SK-N-SH (cell line): ENCODE measurements at places on chromosomes 2 and 18.

DNA sequence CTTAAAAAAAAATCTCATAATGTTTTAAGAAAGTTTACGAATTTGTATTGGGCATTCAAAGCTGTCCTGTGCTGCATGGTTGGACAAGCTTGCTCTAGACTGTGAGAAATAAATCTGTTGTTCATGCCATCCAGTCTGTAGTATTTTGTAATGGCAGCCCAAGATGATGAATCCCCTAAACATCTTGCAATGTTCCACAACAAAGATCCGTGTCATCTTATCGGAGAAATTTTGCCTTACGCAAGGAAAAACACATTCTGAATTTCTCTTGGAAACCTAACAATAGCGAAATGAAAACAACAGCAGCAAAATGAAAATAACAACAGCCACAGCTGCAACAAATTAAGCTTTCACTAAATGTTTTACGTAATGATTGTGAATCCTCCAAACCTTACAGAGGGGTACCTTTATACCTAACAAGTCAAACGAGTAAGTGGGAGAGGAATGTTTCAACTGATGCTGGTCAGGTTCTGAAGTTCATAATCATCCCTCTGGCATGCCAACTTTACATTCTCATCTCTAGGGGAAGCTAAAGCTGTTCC, 76.1 kb upstream of the RNU4ATAC start:
- no peak for DNase-seq

GRCh38 chr2:27715318-27716210, 51.9 kb downstream of the SLC4A1AP start:
- peak; percentile 93 for DNase-seq

DNA sequence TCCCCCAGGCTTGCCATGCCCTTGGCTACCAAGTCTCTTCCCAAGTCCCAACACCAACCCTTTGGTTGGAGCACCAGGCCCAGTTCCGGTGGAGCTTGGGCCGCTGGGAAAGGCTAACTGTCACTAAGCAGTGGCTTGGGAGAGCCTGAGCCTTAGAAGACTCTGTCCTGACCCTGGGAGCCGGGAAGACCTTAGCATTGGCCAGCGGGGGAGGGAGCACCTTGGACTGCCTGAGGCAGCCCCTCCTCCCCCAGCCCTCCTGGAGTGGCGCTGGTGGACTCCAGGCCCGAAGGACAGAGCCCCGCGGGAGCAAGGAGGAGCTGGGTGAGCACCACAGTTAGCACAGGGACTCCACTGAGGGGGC, 62.5 kb upstream of the POMC start:
- DNase-seq: no peak

DNA sequence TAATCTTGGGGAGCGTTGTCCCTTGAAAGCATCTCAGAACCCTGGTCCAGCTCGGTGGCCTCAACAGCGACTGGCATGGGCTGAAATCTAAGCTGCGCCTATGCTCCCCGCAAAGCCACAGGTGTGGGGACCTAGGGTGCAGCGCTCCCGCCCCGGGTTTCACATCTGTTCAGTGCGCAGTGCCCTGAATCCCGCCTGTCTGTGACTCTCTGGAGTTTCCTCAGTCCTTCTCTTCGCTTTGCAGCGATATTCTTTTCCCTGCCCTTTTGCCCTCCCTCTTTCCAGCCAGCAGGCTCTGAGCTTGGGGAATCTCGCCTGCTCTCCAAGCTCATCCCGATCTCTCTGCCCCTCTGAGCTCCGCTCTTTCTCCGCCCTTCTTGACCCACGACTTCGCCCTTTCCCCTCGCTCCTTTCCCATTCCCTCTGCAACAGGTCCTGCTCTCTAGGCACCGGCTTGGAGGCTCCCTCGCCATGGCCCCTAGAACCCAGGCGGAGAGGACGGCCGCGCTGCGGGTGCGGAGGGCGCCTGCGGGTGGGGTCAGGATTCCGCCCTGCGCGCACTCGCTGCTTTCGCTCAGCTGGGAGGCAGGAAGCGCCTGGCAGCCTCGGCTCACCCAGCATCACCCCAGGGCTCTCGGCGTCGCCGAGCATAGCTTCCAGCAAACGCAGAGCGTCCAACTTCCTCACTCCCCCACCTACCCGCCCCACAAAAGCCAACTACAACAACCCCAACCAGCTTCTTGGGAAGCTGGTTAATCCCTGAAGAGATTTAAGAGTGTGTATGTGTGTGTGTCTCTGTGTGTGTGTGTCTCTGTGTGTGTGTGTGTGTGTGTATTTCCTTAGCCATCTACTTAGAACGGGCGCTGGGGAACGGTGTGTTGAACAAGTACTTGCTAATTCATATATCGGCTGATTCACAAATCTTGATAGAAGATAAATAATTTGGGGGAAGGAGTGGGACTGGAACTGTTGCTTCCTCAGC, 1.1 kb downstream of the GRP start:
- peak; percentile 56 for DNase-seq

GRCh38 chr2:203453858-203454451, 81.1 kb downstream of the RAPH1 start:
- DNase-seq: peak; percentile 52

DNA sequence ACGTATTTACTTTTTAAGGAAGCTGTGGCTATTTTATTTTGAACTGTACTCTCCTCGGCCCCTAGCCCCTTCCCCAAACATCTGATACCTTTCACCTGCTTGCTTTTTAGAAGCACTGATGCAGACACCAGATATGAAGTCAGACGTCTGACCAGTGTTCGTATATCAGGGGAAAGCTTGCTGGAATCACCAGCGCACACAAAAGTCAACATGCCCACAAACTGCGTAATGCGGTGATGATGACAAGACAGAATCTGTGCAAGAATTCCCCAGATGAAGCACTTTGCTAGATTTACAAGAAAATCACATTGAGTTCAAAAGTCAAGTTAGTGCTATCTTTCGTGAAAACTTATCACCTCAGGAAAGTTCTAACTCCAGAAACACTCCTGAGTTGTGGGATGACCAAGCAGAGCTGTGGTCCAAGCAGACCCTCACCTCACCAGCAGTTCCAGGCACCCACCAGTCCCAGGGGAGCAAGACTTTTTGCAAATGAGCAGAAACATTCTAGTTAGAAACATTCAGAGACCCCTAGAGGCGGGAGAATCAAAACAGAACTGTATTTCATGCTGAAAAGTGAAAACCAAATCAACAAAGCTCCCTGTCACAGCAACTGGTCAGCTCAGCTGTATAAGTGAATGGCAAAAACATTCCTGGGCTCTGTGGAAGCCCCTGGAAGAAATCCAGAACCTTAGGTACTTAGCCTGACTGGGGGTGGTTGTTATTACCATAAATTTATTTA, 55.7 kb downstream of the INO80C start:
- no peak for DNase-seq

- peak; percentile 0 for DNase-seq
Measured at GRCh38 chr2:114610677-114611076, 168.2 kb downstream of the DPP10 start.

- DNase-seq: peak; percentile 33
Measured at GRCh38 chr18:22558945-22559385, 141.2 kb upstream of the CTAGE1 start.

DNA sequence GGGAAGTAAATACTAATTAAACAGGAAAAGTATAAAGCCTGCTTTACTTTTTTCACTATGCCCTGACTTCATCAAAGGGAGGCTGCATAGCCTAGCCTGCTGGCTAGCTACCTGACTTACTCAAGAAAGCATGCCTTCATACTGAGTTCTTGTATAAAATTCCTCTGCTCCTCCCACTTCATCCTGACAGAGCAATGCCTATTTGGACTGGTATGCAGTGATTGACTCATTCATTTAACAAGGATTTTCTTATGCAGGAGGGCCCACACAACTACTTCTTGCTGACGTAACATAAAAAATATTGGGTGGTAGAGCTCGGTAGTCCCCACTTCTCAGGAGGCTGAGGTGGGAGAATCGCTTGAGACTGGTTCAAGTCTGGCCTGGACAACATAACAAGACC, 70.5 kb downstream of the PRPF40A start:
- DNase-seq: no peak

DNA sequence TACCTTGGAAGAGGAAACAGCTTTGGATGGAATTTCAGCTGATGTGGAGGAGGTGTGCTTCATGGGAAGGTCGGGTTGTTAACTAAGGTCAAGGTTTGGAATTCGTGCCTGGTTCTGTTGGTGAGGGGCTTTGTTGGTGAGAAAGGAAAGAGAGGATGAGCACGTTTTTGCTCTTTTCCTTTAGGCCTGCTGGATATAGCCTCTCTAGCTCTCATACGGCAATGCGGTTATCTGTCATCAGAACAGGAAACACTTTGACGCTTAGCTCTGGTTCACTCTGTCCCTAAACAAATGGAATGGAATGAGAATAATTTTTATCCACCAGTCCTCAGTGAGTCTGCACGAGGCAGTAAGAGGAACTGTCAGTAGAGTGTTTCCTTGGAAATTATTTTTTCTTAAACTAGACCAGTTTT, 169.7 kb upstream of the NOSTRIN start:
- DNase-seq: peak; percentile 43

GRCh38 chr2:238149841-238150572, 8.8 kb upstream of the ERFE start:
- no peak for DNase-seq
